Stimulated activated CD4-positive, alpha-beta T cell treated with anti-CD3 and anti-CD28 coated beads, TNF-alpha, amount 100 ng/mL, for 24 hours (primary cell): ENCODE measurements at places on chromosomes 2 and 18.
A peak's percentile ranks its signal among the peaks of the same experiment; 100 is the strongest.

GRCh38 chr18:39666541-39666940, 2100.9 kb upstream of the CELF4 start:
- no peak for DNase-seq

- peak; percentile 24 for DNase-seq
Observed at GRCh38 chr2:45652090-45653031, 886 bp downstream of the PRKCE start.

- no peak for DNase-seq
Observed at GRCh38 chr2:133421516-133422324, 146.5 kb downstream of the NCKAP5 start.

- no peak for DNase-seq
Observed at GRCh38 chr2:189466656-189467055, 25.4 kb downstream of the WDR75 start.

DNA sequence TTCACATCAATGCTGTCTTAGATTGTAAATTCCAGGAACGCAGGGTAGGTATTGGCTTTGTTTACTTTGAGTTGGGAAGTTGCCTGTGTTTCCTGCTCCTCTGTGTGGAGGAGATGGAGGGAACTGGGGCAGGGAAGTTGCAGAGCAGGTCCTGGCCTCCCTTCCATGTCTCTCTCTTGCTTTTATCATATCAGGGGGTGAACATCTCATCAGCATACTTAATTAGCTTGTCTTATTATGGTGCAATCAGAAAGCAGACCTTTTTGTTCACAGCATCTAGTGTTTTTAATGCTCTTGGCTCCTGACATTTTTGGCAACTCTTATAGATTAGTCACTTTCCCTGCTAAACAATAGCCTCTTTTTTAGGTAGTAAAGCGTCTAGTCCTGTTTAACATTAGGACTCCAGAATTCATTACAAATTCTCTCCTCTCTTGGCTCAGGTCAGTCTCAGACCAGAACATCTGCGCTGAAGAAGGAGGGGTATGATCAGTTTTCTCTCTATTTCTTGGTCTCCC, 11.5 kb upstream of the DIPK1C start:
- no peak for DNase-seq

DNA sequence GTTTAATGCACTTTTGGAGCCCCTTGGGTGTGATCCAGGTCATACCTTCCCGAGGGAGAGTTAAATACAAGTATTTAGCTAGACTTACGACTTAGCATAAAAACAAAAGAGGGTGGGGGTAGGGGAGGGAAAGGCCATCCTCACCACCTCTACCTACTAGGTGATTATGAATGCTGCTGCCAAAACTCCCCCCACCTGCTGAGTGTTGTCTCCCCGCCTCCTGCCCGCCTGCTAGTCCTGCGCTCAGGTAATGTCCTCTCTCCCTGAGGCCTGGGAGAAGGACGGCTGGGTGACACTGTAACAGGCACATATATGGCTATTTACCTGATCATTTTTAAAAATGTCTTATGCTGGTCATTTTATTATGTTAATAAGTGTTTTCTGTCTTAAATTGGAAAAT, 3.0 kb upstream of the NCKAP5 start:
- DNase-seq = no peak

GRCh38 chr18:32893915-32894314, 121.1 kb upstream of the KLHL14 start:
- no peak for DNase-seq

DNA sequence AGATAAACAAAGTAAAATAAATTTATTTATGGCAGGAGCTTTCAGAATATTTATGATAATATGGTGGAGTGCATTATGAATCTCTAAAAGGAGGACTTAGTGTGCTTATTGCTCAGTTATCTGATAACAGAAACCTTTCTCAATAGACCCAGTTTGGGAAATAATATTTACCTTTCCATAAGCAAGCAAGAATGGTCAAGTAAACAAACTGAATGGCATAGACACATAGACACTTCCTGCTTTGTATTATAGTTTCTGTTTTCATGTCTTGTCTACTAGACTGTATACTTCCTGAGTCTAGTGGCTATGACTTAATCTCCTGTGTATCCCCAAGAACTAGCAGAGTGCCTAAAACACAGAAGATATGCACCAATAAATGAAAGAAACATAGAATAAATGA, 87.8 kb downstream of the UPP2 start:
- no peak for DNase-seq

DNA sequence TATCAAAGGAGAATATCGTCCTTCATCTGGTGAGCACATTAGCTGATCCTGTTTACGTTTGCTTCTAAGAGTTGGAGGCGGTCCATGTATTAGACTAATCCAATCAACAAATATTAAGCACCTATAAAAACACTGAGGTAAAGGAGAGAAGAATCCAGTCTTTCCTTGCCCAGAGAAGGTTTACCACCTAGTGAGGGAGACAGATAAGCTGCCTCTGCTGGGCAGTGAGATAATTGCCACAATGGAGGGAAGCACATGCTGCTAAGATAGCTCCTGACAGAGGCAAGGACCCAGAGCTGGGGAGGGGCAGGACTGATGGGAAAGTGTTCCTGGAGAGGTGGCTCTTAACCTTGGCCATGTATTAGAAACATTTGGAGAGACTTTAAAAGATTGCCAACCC, 36.7 kb upstream of the ST8SIA5 start:
- DNase-seq = no peak

DNA sequence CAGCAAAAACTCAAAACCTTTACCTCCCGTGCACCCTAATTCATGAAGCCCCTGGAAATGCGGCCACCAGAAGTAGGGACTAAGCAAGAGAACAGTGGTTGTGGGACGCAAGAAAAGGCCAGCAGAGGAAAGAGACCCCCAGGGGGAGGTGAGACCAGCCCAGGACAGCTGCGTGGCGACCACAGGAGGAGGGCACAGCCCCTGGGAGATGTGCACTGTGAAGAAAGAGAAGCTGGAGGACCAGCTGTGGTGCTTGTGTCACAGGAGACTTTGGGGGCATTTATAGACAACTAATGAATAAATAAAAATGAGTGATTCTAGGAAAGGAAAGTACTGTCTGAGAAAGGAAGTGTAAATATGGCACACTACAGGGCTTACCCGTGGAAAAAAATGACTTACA, 263.8 kb downstream of the EIPR1 start:
- DNase-seq = no peak

- DNase-seq = no peak
Observed at GRCh38 chr2:223725494-223725893, 111.9 kb downstream of the AP1S3 start.

GRCh38 chr2:8389431-8390108, 292.3 kb upstream of the ID2 start:
- DNase-seq = no peak

DNA sequence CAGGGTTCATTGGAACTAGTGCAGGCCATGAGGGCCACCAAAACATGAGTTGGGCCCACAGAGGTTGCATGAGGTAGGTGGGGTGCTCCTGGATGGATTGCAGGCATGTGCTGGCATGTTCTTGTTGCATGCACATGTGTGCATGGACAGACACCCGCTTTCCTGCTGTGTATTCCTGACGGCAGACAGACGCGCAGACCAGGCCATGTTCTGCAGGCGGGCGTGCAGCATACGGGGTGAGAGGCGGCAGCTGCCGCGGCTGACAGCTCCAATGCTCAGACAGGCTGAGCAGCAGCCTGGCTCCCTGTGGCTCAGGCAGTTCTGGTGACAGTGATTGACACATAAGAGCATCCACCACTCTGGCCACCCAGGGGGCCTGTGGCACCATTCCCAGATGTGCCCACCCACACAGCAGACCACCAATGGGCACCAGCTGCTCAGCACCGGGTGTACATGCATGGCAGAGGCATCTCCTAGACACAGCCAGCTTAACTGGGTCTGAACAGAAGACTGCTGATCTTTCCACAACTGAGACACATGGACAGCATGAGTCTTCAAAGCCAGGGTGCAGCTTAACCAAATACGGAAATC, 21.2 kb downstream of the HS1BP3 start:
- DNase-seq = no peak

GRCh38 chr18:25075783-25076182, 276.2 kb downstream of the ZNF521 start:
- DNase-seq = no peak

DNA sequence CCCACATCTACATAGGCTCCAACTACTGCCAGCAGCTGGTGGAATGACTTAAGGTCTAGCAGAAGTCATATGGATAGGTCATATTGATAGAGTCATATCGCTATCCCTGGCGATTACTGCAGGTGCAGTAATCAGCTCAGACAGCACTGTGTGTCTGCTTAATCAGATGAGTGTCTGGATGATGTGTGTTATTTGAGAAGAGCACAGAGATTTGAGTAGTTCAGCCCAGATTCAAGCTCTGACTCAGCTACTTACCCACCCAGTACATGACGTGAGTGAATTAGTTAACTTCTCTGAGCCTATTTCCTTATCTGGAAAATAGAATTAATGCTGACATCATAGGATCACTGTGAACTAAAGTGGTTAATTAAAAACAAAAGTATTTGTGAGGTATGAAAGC, 78.9 kb downstream of the EHD3 start:
- DNase-seq = no peak

- no peak for DNase-seq
Observed at GRCh38 chr18:58391932-58392323, 237.0 kb downstream of the ALPK2 start.

DNA sequence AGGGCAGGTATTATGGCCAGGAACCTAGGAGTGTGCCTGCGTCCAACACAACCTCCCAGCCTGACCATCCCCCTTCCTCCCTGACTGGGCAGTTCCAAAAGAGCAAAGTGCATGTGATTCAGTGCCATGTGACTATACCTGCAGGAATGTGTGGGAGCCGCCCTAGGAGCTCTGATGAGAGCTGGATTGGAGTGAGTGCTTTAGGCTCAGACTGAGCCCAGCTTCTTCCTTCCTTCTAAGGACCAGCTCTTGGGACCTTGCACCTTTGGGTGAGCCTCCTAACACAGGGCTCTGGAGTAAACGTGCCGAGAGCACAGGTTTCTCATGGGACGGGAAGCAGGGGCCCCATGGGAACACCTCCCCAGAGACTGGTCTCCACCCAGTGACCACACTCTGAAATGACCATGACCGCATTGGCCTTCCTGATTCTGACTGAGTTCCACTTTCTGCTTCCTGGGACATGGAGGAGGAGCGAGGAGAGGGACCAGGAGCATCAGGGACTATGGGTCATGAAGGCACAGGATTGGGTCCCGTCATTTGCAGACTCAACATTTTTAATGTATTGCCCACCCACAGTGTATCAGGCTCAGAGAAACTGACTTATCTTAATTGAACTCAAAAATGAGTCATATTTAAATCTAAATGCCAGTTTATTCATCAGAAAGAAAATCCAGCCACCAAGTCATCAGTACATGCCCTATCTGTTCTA, 87.8 kb upstream of the BCL2L11 start:
- no peak for DNase-seq

- no peak for DNase-seq
Observed at GRCh38 chr2:151795646-151796240, 32.5 kb downstream of the ARL5A start.

DNA sequence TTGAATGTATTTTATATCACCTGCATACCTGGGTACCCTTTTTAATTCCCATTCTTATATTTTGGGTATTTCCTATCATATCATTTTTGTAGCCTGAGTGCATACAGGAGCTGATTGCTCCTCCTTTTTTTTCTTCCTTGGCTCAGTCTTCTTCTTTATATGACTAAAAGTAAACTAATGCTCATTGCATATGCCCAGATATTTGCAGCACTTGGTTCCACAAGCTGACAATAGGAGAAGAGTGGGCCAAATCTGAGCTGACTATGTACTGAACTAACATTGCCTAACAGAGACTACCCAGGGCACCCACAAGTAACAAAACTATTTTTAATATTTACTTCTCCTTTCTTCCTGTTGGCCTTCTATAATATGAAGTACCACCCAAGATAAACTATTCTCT, 131.7 kb upstream of the SPOPL start:
- DNase-seq = no peak

- no peak for DNase-seq
Observed at GRCh38 chr2:120904830-120905234, 169.2 kb downstream of the GLI2 start.

DNA sequence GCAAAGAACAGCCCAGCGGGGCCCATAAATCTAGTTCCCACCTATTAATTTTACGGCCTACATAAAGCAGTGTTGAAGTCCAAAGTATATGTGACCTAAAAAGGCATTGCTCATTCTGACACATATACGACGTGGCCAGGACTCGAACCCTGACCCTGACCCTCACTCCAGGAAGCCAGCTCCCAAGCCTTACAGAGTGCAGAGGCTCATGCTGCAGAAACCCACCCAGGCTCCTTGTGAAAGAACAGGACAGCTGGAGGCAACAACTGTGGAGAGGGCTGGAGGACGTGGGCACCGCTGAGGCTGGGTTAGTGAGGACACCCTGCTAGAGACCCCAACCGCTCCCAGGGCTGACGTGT, 221.6 kb downstream of the CYP26B1 start:
- DNase-seq = no peak
